Subcutaneous preadipocyte (primary cell): ENCODE measurements at places on chromosomes 2 and 18. TPM values are rescaled to one million over a fixed set of nuclear protein-coding genes. Genes with fewer than 3 reads are reported as not detected.

Gene CDH20
- total RNA-seq, result under 0.01 and 0.20 TPM in 2 replicates

Gene ABCG5
- total RNA-seq, result not detected in 2 replicates

Gene ZNF24
- total RNA-seq, result 15.4 and 19.4 TPM in 2 replicates

Gene IGFBP2
- total RNA-seq, result 4.0 and 6.6 TPM in 2 replicates

Gene ZAP70
- not detected in 2 replicates for total RNA-seq

Gene PECR
- 10.0 and 16.5 TPM in 2 replicates for total RNA-seq

Gene CYTIP
- not detected in 2 replicates for total RNA-seq

Gene CIDEA
- total RNA-seq, result 0.20 and 0.37 TPM in 2 replicates

Gene EMILIN2
- 14.7 and 21.1 TPM in 2 replicates for total RNA-seq

Gene REG1B
- not detected in 2 replicates for total RNA-seq

Gene HOXD10
- total RNA-seq, result 2.7 TPM in 1 of 2 replicates, not detected in the other
